ENCODE measurements at places on chromosomes 7 and 10. TPM values are rescaled to one million over a fixed set of nuclear protein-coding genes. Genes with fewer than 3 reads are reported as not detected.

- DNase-seq: no peak
Observed at GRCh38 chr7:140593672-140593982, 47.0 kb downstream of the DENND2A start.

DNA sequence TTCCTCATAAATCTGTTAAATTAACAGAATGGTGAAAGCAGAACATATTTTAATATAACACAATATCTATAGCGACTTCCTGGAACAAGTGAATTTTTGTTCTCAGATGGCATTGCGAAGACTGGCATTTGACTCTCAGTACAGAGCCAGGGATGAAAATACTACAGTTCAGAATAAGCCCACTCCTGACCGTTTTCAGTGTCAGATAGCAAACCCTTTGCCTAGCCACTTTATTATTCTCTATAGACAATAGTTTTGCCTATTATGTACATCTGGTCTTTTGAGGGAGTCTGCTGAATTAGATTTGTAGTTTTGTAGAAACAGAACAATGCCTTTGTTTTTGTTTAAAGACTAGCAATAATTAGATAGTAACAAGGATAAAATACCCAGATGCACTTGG, 2.3 kb downstream of the MINPP1 start:
- peak; percentile 16 for DNase-seq

DNA sequence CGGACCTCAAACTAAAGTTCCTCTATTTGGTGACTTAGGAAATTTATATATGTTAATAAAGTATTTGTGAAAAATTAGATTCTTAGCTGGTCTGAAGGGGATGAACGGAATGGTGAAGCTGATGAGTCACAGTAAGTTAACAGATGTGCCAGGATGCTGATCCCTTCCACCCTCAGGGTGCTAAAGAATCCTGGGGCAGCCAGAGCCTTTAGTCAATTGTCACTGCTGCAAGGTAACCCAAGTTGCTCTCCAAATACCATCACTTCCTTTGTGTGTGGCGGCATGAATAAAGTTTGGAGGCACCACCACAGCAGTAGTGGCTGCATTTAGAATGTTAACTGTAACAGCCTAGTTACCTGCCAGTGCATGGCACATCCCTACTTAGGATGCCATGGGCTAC, 222.6 kb upstream of the PPP1R3A start:
- DNase-seq: peak; percentile 17

GRCh38 chr7:142485617-142486226, 227.9 kb upstream of the PRSS58 start:
- peak; percentile 28 for DNase-seq

GRCh38 chr7:155258226-155258560, 39.5 kb upstream of the INSIG1 start:
- no peak for DNase-seq

DNA sequence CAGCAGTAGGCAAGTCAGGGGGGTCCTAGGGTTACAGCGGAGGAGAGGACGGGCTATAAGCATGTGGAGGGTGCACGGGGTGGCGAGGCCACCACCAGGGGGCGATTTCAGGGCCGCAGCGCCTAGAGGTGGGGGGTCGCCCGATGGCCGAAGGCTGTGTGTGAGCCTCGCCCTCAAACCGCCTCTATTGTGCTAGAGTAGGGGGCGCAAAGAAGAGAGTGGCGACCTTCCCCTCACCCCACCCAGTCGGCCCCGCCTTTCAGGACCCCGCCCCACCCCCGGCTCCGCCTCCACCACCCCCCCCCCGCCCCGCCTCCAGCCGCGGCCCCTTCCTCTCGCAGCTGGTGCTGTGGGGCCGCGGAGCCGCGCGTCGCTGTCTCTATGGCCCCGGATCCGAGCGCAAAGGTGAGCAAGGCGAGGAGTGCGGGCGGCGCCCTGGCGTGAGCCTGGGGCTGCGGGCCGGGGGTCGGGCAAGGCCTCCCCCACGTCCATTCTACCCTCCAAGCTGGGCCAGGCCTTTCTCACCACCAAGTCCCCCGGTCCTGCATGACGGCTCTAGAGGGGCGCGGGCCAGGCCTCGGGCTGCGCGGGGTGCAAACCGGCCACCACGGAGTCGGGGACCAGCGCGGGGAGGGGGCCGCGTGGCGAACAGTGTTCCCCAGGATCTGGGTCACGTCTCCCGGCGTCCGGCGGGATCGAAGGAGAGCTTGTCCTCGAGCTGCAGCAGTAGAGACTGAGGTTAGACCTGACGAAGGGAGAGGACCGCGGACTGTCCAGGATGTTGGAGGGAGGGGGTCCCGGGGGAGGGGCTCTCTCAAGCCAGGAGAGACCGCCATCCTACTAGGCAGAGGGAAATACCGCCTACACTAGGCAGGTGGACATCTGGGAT, at the start of gene SEMA4G:
TSS of gene SEMA4G (plus strand) at position 318 of the 889 bp plus-strand sequence. CDS start 3,409 bp downstream, outside the sequence.
- DNase-seq: peak; percentile 88

DNA sequence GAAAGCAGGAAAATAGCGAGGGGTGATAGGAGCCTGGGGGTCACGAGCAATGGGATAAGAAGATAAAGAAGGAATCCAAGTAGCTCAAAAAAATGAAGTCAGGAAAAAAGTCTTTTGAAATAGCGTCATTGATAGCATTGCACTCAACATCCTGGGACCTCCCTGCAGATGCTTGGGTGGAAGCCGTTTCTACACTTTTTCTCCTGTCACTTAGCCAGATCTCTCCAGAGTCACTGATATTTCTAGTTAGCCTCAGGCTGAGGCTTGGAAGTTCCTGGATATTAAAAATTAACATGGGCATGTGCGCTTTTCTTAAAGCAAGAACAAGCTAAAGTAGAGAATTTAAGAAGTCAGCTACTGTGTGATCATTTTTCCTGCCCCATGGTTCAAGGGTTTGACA, 39.5 kb upstream of the CHST15 start:
- DNase-seq: no peak

GRCh38 chr7:130823060-130823459, 89.1 kb upstream of the KLF14 start:
- DNase-seq: no peak

DNA sequence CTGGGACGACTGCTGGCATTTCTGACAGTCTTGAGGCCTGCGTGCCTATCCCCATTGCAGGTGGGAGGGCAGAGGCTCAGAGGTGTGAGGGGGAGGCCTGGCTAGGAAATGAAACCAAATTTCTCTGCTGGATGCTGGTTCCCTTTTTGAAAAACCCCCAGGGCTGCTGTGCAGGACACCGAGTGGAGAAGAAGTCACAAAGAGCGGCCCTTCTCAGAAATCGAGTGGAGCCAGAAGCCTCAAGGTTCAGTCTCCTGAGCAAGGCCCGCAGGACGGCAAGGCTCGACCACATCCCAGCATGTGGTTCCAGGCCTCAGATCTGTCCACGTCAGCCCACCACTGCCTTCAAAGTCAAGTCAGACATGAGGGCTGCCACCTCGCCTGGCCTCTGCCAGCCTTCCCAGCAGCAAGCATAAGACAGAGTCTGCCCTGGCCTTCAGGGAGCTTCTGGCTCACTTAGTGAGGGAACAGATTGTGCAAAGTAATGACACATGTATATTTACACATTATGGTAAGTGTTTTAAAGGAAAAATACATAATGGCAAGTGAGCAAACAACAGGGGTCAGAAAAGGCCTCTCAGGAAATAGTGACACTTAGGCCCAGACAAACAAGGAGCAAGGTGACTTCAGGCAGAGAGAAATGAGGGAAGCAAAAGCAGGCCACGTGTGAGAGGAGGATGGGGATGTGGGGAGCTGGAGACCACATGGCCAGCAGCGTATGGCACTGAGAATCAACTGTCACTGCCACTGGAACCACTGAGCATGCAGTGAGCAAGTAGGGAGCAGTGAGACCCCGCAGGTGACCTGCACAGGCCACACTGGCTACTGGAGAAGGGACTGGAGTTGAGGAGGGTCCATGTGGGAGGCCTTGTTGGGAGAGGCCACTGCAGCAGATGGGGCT, 86.7 kb downstream of the ARHGAP22 start:
- no peak for DNase-seq

- DNase-seq: no peak
Observed at GRCh38 chr7:135193615-135194081, 17.7 kb downstream of the WDR91 start.

- no peak for DNase-seq
Observed at GRCh38 chr7:96126382-96126781, 195.5 kb downstream of the SLC25A13 start.

GRCh38 chr10:121309164-121309563, 289.1 kb downstream of the FGFR2 start:
- DNase-seq: no peak

DNA sequence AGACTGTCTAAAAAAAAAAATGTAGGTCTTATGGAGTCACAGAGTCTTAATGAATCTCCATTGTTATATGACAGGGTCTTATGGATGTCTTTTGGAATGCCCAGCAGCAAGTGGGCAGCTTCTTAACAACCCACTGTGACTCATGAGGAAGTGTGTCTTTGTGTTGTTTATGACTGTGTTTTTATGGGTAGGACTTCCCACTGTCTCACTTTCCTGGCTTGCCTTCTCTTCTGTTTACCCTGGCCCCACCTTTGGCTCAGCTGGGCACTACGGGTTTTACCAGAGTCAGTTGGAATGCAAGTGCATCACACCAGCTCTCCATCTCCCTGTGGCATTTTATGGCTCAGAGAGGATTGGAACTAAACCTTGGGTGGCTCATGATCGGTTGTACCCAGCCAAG, 580.5 kb downstream of the AUTS2 start:
- DNase-seq: no peak

- DNase-seq: no peak
Observed at GRCh38 chr7:111132833-111133232, 41.9 kb downstream of the LRRN3 start.

GRCh38 chr10:79375321-79376077, 28.2 kb downstream of the PPIF start:
- no peak for DNase-seq

GRCh38 chr7:22588351-22588750, 88.4 kb upstream of the STEAP1B start:
- no peak for DNase-seq

DNA sequence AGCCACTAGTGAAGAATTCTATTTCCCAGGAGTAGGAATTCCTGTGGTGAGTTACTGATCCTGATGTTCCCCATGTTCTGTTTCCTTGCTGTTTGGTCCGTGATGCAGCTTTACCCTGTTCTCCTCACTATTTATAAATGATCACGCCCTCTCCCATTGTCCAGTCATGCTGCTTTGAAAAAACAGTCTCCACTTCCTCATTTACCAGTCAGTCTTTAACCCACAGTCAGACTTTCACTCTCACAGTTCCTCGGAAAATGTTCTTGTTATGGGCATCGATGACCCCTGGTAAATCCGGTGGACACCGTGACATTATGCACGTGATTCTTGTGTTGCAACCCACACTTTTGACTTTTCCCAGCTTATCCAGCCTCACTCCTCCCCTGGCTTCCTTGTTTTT, 14.4 kb downstream of the SCIN start:
- no peak for DNase-seq

GRCh38 chr10:93121311-93121710, 47.6 kb downstream of the CYP26A1 start:
- DNase-seq: no peak

DNA sequence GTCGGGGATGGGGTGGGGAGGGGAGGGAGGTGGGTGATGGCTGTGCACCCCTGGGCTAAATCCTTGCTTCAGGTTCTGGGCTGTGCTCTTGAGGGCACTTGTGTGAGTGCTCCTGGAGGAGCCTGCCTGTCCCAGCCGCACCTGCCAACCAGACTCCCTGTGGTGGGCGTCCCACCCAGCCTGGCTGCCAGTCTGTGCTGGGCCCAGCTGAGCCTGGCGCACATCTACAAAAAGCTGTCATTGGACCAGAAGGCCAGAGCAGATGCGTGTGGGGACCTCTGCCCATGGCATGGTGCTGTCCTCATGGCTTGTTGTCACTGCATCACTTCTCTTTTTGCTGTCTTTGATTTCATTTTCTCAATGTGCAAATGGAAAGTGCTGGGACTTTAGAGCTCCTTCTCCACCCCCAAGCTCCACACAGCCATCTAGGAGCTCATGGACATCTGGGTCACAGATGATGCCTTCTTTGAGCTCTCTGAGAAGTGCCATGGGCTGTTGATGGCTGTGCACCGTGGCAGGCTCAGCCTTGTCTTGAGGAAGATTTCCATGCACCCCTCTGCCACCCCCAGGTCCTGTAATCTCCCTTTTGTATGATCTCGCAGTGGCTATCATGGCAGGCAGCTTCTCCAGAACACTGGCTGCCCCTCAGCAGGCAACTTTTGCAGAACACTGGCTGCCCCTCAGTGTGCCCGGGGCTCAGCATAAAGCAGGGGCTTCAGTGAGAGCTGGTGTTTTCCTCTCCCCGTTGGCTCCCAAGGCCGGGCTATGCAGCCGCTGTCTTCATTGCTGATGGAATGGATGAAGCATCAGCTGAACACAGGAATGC, 83.9 kb downstream of the ADCY1 start:
- no peak for DNase-seq

- peak; percentile 50 for DNase-seq
Observed at GRCh38 chr7:155809947-155810769, 2.1 kb downstream of the SHH start.

GRCh38 chr10:30309403-30309802, 39.7 kb downstream of the MTPAP start:
- DNase-seq: no peak

DNA sequence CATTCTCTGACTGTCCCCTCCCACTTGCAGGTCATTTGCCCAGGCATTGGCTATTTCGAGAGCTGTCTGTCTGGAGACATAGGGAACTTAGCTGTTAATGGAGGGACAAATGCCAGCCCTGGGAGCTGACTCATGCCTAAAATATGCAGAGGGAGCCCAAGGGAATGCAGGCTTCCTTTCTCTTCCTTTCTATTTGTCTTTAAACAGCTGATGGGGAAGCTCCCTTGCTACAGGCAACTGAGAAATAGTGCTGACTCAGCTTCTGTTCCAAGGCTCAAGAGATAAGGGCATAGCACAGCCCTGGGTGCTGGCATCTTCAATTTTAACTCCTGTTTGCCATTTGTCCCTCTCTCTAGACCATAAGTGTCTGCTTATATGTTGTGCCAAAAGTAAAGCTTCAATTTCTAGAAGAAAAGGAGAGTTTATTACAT, 82.7 kb upstream of the C1GALT1 start:
- peak; percentile 86 for DNase-seq

- no peak for DNase-seq
Observed at GRCh38 chr10:131694781-131695495, 205.9 kb upstream of the PPP2R2D start.

- no peak for DNase-seq
Observed at GRCh38 chr7:49639068-49639593, 134.3 kb upstream of the VWC2 start.

DNA sequence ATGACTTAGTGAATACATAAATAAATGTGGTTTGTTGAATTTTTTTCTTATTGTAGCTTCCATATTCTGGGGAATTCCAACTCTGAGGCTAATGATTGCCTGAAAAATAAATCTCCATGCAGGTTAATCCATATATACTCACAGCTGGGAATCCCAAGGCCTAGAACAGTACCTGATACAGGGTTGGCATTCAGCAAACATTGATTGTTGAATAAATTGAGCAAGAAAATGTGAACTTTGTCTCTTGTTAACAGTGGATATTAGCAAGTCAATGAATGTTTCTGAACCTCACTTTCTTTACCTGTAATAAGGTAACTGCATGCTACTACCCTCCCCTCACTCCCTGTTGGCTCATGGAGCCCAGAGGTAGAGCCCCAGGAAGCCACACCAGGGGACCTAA, 253.6 kb upstream of the AOAH start:
- no peak for DNase-seq

The NFE2L3 gene
- total RNA-seq: 6.2 TPM

The NPSR1 gene
- not detected for total RNA-seq

The SFRP5 gene
- total RNA-seq: not detected

The VGF gene
- 1.6 TPM for total RNA-seq

The MASTL gene
- total RNA-seq: 56.1 TPM

The AIMP2 gene
- total RNA-seq: 52.1 TPM

The CLIP2 gene
- total RNA-seq: 7.5 TPM

The TAX1BP1 gene
- 66.8 TPM for total RNA-seq

The CYP26A1 gene
- 6.7 TPM for total RNA-seq

The GPRIN2 gene
- 6.9 TPM for total RNA-seq

The POLR2J2 gene
- 2.6 TPM for total RNA-seq

The AMPH gene
- 22.8 TPM for total RNA-seq
